GM23248 (cell line): ENCODE measurements at places on chromosomes 4 and X. TPM values are rescaled to one million over a fixed set of nuclear protein-coding genes. Genes with fewer than 3 reads are reported as not detected.

- DNase-seq, result no peak
- H3K36me3 ChIP-seq, result no peaks in the 10 kb centered on the region
These were observed 523.4 kb downstream of the ADGRL3 start for GRCh38 chr4:61723492-61723891.

- peaks cover 46% of the 10 kb centered on the region for H3K36me3 ChIP-seq
- H3K27me3 ChIP-seq, result no peaks in the 10 kb centered on the region
- H3K27ac ChIP-seq, result peak overlapping the region; percentile 97
- H3K4me3 ChIP-seq, result peak overlapping the region; percentile 95
- H3K4me1 ChIP-seq, result peaks cover 35% of the 10 kb centered on the region
- no peak for DNase-seq
These were observed 1.7 kb downstream of the HNRNPDL start for GRCh38 chr4:82428526-82428968.

GRCh38 chr4:130131536-130131935 is 1035.6 kb downstream of the C4orf33 start:
- no peak for DNase-seq
- H3K27ac ChIP-seq, result no peak overlapping the region
- H3K4me3 ChIP-seq, result no peak overlapping the region
- H3K27me3 ChIP-seq, result no peaks in the 10 kb centered on the region
- no peaks in the 10 kb centered on the region for H3K4me1 ChIP-seq

DNA sequence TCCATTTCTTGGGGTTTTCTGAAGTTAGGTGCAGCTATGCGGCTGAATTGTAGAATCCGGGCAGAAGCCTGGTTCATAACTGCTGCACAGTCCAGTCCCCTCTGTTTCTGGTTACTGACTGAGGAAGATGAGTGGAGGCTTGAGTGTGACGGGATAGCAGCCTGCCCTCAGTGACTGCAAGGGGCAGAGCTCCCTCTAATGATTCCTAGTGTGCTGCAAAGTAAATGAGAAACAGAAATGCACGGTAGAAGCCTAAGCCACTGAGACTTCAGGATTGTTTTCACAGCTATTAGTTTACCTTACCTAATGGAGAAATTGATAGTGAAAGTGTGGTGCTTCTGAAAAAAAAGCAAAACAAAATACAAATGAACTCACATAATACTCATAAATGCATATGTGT is 189.2 kb downstream of the GPM6A start:
- no peak for DNase-seq
- no peaks in the 10 kb centered on the region for H3K4me1 ChIP-seq
- H3K27me3 ChIP-seq, result no peaks in the 10 kb centered on the region
- no peak overlapping the region for H3K4me3 ChIP-seq

DNA sequence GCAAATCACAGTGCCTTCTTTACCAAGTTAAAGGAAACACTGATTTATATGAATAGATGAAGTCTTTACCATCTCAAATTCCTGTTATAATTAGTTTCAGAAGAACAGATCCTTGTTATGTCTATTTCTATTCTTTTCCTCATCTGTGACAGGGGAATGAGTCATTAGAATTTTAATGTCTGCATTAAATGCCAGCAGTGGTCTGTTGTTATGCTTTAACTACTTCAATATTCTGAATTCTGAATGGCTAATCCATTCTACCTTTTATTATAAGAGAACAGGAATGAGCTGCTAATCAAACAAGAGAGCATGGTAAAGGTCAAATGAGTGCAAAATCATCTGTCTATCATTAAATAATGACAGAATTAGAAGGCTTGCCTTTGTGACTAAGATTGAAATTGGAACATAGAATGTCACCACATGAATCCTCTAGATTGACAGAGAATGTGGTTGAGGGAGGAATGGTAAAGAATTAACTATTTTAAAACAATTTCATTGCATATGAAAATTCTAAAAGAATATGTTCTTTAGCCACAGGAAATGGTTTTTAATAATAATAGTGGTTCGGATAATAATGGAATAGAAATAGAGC is 935.5 kb downstream of the ADGRL3 start:
- no peaks in the 10 kb centered on the region for H3K36me3 ChIP-seq
- no peaks in the 10 kb centered on the region for H3K27me3 ChIP-seq
- DNase-seq, result no peak
- no peaks in the 10 kb centered on the region for H3K4me1 ChIP-seq
- H3K27ac ChIP-seq, result no peak overlapping the region

GRCh38 chr4:159071178-159071968 is 31.5 kb upstream of the RAPGEF2 start:
- H3K27me3 ChIP-seq, result no peaks in the 10 kb centered on the region; the same call in none of the 2 replicates
- DNase-seq, result peak; percentile 65
- H3K27ac ChIP-seq, result no peak overlapping the region
- peaks cover 43% of the 10 kb centered on the region for H3K4me1 ChIP-seq
- no peak overlapping the region for H3K4me3 ChIP-seq

GRCh38 chr4:33052241-33052640 is 2332.1 kb downstream of the PCDH7 start:
- H3K27ac ChIP-seq, result no peak overlapping the region
- H3K4me1 ChIP-seq, result peaks cover 25% of the 10 kb centered on the region
- DNase-seq, result no peak
- no peaks in the 10 kb centered on the region for H3K36me3 ChIP-seq

DNA sequence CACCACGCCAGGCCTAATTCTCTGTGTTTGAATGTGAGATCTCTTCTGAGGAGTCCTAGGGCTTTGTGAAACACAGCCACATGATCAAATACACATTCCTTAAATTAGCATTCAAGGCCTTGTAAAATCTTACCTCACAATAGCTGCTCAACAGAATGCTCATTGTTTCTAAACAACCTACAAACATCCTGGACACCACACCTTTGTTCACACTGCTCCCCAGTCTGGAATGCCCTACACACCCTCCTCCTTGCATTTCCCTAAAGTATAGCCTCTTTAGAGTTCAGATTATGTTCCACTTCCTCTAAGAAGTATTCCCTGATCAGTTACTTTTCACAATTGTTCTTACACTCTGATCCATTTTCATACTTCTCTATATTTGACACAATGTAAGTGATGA is 110.6 kb downstream of the AGTR2 start:
- no peaks in the 10 kb centered on the region for H3K27me3 ChIP-seq
- H3K4me1 ChIP-seq, result peaks cover 5% of the 10 kb centered on the region; the same call in 1 of the 2 replicates
- H3K27ac ChIP-seq, result no peak overlapping the region
- H3K4me3 ChIP-seq, result no peak overlapping the region
- H3K36me3 ChIP-seq, result no peaks in the 10 kb centered on the region

- peaks cover 8% of the 10 kb centered on the region for H3K4me1 ChIP-seq
- peak; percentile 79 for DNase-seq
- no peaks in the 10 kb centered on the region for H3K27me3 ChIP-seq
These were observed 23.2 kb upstream of the MXD4 start for GRCh38 chr4:2284934-2285612.

DNA sequence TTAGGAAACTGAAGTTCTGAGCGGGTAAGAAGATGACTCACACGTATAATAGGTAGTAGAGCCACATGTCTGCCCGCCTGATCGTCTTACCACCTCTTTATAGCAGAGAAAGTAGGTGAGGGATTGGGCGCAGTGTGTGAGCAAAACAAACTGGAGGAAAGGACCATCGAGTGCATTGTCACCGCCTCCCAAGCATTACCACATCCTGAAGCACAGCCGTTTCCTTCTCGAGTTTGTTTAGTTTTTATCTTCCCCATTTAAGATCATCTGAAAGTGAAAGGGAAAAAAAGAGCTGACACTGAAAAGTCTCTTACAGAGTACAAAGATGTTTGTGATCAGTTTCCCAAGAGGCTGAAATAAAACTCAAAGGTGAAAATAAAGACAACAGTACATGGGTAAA is 14.8 kb downstream of the PDK3 start:
- no peak overlapping the region for H3K27ac ChIP-seq
- no peaks in the 10 kb centered on the region for H3K36me3 ChIP-seq
- H3K27me3 ChIP-seq, result no peaks in the 10 kb centered on the region
- no peak for DNase-seq

Gene NHSL2
- total RNA-seq, result 3.2 and 4.7 TPM in 2 replicates

Gene RNF128
- 0.54 TPM in 1 of 2 replicates, not detected in the other for total RNA-seq

Gene ALPK1
- 7.9 and 8.6 TPM in 2 replicates for total RNA-seq

Gene CT45A10
- total RNA-seq, result not detected in 2 replicates

Gene FAM236A
- total RNA-seq, result not detected in 2 replicates

Gene PITX2
- 4.3 and 5.8 TPM in 2 replicates for total RNA-seq
